ENCODE measurements at places on chromosomes 7 and 10.

GRCh38 chr7:102072636-102073209, 213.9 kb upstream of the SH2B2 start:
- DNase-seq: no peak

DNA sequence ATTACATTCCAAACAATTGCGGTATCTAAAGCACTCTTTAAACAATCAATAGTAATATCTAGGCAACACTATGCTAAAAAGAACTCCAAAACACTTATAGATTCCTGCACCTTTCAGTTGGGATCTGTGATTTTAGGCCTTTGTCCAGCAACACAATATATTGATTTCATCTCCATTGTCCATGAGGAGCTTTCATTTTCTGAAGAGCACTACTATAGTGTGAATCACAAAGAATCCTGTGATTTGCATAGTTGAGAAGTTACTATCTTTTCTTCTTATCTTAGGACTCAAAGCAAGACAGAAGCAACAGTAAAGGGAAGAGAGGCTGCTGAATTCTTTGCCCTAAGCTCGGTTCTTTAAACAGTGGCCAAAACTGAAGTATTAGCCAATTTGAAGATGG, 846.8 kb downstream of the IPMK start:
- no peak for DNase-seq

DNA sequence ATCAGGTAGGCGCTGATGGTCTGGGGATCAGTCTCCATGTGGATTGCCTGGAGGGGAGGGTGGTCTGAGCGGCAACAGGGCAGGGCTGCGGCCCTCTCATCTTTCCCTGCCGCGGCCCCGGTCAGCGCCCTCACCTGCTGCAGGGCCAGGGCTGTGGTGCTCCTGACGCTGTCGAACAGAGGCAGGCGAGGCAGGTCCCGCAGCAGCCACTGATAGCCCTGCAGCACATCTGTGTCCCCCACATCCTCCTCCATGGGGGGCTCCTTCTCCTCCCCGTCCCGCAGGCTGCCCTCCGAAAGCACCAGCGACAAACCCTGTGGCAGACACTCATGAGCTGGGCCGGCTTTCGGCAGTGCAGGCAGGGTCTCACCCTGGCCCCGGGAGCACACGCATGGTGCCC, 19.0 kb downstream of the INTS1 start:
- no peak for DNase-seq

DNA sequence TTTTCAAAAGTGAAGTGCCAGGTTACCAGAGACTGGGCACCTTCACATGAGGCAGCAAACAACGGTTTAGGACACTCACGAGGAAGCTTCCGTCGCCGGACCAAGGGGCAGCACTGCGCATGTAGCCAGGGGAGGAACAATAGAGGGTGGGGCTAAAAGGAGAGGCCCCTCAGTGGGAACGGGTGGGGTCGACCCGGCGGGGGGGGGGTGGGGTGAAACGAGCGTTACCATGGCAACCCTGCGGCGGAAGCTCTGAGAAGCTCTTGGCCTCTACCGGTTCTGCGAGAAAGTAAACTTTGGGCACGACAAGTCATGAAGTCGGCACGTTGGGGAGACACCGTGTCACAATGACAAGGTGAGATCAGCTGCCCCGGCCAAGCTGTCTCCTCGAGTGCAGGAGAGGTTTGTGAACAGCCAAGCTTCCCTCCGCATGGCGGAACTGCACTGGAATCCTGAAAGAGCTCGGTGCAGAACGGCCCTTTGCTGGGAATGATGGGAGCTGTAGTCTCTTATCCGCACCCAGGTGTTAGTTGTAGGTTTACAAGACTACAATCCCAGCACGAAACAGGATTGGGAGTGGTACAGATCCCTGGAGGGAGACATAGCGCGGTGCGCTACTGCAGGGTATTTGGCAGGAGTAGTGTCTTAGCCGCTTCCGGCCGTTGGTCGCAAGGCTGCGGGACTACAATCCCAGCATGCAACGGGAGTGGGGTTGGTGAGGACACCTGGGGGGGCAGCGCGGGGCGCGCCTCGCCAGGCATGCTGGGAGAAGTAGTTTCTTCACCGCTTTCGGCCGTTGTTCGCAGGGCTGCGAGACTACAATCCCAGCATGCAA, 72.8 kb upstream of the ZNF722 start:
- DNase-seq: peak; percentile 79

DNA sequence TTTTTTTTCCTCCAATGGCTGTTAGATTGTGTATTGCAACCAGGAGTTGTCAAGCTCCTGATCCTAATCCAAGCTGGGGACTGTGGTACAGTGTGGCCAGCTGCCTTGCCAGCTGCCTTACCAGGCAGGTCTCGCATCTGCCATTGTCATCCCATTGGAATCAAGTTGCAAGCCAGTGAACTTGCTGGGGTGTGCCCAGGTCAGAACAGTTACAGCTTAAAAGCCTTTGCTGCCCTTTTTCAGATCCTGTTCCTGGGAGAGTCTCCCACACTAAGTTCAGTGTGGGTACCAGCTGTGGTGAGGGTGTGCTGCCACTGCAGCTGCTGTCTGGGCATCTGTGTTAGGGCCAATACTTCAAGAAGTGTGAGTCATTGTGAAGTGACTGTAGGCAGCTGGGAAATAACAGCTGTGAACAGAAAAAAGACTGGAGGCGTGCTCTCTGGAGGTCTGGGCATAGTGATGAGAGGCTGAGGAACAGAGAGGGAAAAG, 72.8 kb downstream of the CCNY start:
- DNase-seq: no peak

Measured in activated T-cell treated with anti-CD3 and anti-CD28 coated beads for 48 hours (primary cell).